Neural cell (in vitro differentiated cells): ENCODE measurements at places on chromosomes 6 and 20. TPM values are rescaled to one million over a fixed set of nuclear protein-coding genes. Genes with fewer than 3 reads are reported as not detected.

The SLC13A3 gene
- 5.5 and 8.3 TPM in 2 replicates for polyA plus RNA-seq

The CST4 gene
- not detected in 2 replicates for polyA plus RNA-seq

The CITED2 gene
- polyA plus RNA-seq: 38.1 and 41.9 TPM in 2 replicates

The FGD2 gene
- not detected in 2 replicates for polyA plus RNA-seq

The VGLL2 gene
- not detected in 2 replicates for polyA plus RNA-seq

The CAGE1 gene
- not detected in 2 replicates for polyA plus RNA-seq

The TENT5A gene
- 0.47 and 0.64 TPM in 2 replicates for polyA plus RNA-seq

The MCHR2 gene
- not detected in 2 replicates for polyA plus RNA-seq

The OR12D3 gene
- not detected in 2 replicates for polyA plus RNA-seq

The SLC32A1 gene
- 36.2 and 40.0 TPM in 2 replicates for polyA plus RNA-seq

The TUBB2B gene
- polyA plus RNA-seq: 3,172 and 3,711 TPM in 2 replicates

The GRIK2 gene
- polyA plus RNA-seq: 103 and 106 TPM in 2 replicates

The PPIL6 gene
- 2.5 and 11.8 TPM in 2 replicates for polyA plus RNA-seq
